Fibroblast of lung (primary cell): ENCODE measurements at places on chromosomes 6 and 20.

DNA sequence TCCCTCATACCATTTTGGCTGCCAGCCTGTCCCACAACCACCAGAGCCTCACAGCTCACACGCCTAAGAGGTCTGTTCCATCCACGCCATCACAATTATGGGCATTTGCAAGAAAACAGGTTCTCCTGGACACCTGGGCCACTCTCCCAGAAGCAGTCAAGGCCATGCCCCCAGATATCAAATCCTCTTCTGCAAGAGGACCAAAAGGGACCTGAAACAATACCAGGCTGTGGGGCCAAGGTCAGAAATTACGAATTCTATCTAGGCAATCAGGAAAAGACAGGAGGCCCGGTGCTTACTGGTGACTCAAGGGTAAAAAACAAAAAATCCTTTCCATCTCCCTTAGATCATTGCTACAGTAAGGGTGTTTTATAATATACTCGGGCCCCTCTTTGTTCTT, 69.8 kb downstream of the ZMYND8 start:
- peaks cover 8% of the 10 kb centered on the region for H3K36me3 ChIP-seq
- H3K4me1 ChIP-seq: no peaks in the 10 kb centered on the region
- no peaks in the 10 kb centered on the region for H3K27me3 ChIP-seq
- no peak overlapping the region for H3K4me3 ChIP-seq
- no peak overlapping the region for H3K27ac ChIP-seq

DNA sequence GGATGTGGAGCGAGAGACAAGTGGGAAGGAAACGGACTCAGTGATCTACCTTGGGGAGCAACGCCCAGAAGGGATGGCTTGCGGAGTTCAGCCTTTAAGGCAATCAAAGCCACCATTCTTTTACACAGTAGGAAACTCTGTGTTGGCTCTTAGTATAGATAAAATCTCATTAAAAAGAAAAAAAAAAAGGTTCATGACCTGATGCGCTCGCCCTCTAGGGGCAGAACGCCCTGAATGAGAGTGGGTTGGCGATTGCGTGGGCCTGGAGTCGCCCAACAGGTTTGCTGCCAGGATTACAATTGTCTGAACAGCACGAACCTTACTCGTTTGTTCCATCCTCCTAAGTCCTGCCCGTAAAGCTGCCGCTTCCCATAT, 1.2 kb downstream of the TPD52L1 start:
- no peaks in the 10 kb centered on the region for H3K36me3 ChIP-seq
- no peak overlapping the region for H3K4me3 ChIP-seq
- no peak for DNase-seq
- H3K27ac ChIP-seq: no peak overlapping the region
- H3K27me3 ChIP-seq: no peaks in the 10 kb centered on the region

DNA sequence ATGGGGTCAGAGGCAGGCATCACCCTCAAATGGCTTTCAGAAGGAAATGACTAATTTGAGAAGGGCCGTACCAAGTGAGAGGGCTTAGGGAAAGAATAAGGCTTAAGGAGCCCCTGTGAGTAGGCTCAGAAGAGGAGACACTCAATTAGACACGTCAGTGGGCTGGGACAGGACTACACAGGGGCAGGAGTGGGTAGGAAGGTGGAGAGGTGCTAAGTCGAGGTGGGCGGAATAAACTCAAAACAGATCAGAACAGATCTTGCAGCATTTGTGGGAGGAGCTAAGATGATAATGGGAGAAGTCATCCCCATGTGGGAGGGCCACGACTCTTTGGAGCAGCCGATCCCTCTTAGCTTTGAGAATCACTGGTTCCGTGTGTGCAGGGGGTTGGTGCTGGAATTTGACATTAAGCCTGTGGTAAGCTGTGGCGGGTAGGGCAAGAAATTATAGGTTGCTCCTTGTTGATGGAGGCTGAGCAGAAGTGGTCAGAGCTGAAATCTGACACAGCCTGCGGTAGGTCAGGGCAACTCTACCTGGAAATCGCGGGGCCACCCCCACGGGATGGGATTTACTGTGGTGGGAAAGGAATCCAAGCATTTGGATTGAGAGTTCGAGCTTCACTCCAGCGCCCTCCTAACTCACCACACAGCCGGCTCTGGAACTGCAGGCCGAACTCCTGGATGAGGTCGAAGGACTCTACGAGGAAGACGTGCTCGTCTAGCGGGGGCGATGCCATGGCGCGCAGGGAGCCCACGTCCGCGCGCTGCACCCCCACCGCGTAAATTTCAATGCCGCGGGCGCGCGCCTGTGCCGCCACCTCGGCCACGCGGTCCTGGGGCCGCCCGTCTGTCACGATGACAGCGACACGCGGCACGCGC, 2.8 kb upstream of the RBPJL start:
- no peaks in the 10 kb centered on the region for H3K4me1 ChIP-seq
- no peaks in the 10 kb centered on the region for H3K36me3 ChIP-seq
- H3K4me3 ChIP-seq: no peak overlapping the region
- DNase-seq: no peak
- H3K27me3 ChIP-seq: peaks cover 9% of the 10 kb centered on the region

GRCh38 chr6:36559011-36559793, 11.9 kb upstream of the STK38 start:
- no peak overlapping the region for H3K4me3 ChIP-seq
- H3K27ac ChIP-seq: no peak overlapping the region
- no peaks in the 10 kb centered on the region for H3K27me3 ChIP-seq
- DNase-seq: no peak
- H3K36me3 ChIP-seq: no peaks in the 10 kb centered on the region
- no peaks in the 10 kb centered on the region for H3K4me1 ChIP-seq
